Left cardiac atrium (tissue), 4 donors: ENCODE measurements at places on chromosomes 12 and 14. TPM values are rescaled to one million over a fixed set of nuclear protein-coding genes. Genes with fewer than 3 reads are reported as not detected.

GRCh38 chr12:60822580-60822979, 1226.8 kb downstream of the SLC16A7 start:
- DNase-seq = no peak

IRAK3 gene
- 11.9 TPM for total RNA-seq

LBHD2 gene
- not detected for total RNA-seq

CPNE6 gene
- not detected for total RNA-seq

HVCN1 gene
- total RNA-seq = 10.4 TPM

KCNA5 gene
- total RNA-seq = 94.8 TPM

GRCh38 chr12:114186241-114187002, 219.5 kb downstream of the TBX5 start:
- no peak for DNase-seq

NYNRIN gene
- 12.0 TPM for total RNA-seq

DNA sequence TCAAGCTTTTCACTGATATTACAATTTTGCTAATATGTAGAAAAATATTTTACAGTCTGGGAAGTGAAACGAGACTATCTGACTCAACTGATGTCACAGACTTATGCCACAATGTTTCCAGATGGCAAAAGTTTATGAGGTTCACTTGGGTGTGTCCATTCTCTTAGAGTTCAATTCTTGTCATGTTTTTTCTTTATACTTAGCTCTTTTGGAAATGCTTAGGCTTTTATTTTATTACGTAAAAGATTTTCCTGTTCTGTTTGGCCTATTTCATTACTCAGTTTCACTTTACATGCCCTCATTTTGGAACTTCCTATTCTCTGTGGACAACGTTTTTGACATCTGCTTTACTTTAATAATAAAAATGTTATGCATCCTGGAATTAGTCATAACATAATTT, 2.1 kb upstream of the PDZRN4 start:
- no peak for DNase-seq

GRCh38 chr12:111467092-111467856, 61.6 kb downstream of the SH2B3 start:
- no peak for DNase-seq

EFCAB11 gene
- 2.8 TPM for total RNA-seq

DNA sequence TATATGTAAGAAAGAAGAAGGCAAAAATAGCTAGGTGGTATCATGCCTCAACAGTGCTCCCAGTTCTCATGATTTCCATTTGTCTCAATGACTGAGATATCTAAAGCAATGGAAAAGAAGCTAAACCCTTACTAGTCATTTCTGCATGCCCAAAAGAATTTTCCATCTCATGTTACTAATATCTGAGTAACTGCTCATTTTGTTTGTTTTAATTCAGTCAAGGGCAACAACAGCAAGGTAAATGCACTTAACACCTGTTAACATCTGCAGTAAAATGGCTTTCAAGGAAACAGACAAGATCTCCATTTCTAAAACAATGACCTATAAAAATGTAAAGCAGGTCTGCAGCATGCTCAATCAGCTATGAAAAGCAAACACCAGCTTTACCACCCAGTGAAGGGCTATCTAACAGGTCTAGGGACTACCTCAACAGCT, 19.4 kb upstream of the SELPLG start:
- DNase-seq = no peak

GRCh38 chr14:101056446-101056845, 152.9 kb upstream of the RTL1 start:
- no peak for DNase-seq

- DNase-seq = no peak
Observed at GRCh38 chr12:95318071-95318545, 100.5 kb downstream of the VEZT start.

DNA sequence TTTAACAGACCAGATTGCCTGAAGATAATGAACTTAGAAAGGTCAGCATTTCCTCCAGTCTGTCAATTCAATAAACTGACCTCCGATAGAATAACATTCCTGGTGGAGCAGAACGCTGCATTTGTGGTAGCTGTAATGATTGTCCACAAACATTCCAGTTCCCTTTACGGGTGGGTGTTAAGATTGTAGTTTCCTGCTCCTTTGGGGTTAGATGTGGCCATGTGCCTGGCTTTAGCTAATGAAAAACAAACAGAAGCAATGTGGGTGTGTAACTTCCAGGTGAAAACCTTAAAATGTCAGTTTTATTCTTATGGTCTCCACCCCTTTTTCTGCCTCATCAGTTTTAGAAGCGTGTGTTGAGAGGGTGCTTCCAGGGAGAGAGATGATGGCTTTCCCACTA, 217.3 kb upstream of the CRY1 start:
- DNase-seq = no peak

IAPP gene
- not detected for total RNA-seq

- no peak for DNase-seq
Observed at GRCh38 chr14:80358112-80358511, 146.8 kb upstream of the DIO2 start.

GRCh38 chr14:57816568-57817284, 49.2 kb downstream of the SLC35F4 start:
- no peak for DNase-seq

- DNase-seq = no peak
Observed at GRCh38 chr12:25376985-25377384, 126.3 kb upstream of the KRAS start.

- DNase-seq = peak; percentile 30
Observed at GRCh38 chr12:98745578-98746391, 100.7 kb downstream of the APAF1 start.

TPCN1 gene
- 80.6 TPM for total RNA-seq

SMARCD1 gene
- 27.7 TPM for total RNA-seq

GRCh38 chr12:6699989-6700645, 498 bp downstream of the PIANP start:
- no peak for DNase-seq

SPTB gene
- total RNA-seq = 58.2 TPM
